Stimulated activated CD8-positive, alpha-beta memory T cell treated with anti-CD3 and anti-CD28 coated beads, Interleukin-12 subunit alpha, Interleukin-12 subunit beta, amount 100 ng/mL, for 4 hours (primary cell): ENCODE measurements at places on chromosomes 1 and 21.

GRCh38 chr1:227891223-227891954 lies 56.3 kb downstream of the WNT9A start:
- no peak for DNase-seq

GRCh38 chr1:96825231-96825630 lies 103.6 kb downstream of the PTBP2 start:
- no peak for DNase-seq

DNA sequence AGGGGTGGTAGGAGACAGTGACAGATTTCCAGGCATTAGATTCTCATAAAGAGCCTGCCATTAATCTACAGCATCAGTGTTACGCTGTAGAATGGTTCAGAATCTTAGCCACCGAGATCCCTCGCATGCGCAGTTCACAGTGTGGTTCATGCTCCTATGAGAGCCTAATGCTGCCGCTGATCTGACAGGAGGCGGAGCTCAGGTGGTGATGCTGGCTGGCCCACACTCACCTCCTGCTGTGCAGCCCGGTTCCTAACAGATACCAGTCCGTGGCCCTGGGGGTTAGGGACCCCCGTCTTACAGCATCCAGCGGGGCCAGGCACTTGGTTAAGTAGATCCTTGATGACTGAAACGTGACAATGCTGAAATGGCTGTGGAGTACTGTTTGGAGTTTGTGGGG lies 163.6 kb upstream of the C1orf21 start:
- DNase-seq, result no peak

- no peak for DNase-seq
Observed at GRCh38 chr21:42338729-42339715, 11.8 kb downstream of the TFF2 start.

GRCh38 chr1:163046071-163046470 lies 23.1 kb upstream of the RGS4 start:
- no peak for DNase-seq

DNA sequence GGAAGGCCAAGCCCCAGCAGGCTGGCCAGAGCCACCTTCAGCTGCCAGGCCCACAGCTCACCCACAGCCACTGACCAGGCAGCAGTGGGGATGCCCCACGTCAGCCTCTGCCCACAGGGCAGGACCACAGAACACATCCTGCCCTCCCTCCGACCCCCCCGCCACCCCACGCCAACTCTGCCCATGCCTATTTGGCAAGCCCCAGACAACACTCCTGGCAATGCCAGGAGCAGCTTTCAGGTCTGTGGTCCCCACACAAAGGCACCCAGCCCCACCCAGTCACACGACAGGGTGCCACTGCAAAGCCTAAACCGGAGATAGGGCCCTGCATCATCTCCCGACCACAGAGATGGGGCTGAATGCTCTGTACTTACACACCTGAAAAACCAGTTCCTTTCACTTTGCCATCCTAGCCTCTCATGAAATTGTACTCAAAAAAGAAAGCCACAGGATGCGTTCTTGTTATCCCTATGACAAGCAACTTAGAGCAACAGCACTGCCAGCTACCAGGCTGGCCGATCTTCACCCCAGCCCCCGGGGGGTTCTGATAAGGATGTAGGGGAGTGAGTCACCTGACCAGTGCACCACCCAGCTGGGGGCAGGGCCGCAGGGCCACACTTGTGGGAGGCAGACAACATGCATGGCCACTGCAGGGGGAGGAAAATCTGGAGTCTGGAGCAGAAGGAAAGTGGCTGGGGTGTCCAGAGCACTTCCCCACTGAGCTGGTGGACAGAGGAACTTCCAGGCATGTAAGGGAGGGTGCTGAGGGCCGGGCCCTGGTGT lies 36.2 kb downstream of the UBE2G2 start:
- DNase-seq, result peak; percentile 15

DNA sequence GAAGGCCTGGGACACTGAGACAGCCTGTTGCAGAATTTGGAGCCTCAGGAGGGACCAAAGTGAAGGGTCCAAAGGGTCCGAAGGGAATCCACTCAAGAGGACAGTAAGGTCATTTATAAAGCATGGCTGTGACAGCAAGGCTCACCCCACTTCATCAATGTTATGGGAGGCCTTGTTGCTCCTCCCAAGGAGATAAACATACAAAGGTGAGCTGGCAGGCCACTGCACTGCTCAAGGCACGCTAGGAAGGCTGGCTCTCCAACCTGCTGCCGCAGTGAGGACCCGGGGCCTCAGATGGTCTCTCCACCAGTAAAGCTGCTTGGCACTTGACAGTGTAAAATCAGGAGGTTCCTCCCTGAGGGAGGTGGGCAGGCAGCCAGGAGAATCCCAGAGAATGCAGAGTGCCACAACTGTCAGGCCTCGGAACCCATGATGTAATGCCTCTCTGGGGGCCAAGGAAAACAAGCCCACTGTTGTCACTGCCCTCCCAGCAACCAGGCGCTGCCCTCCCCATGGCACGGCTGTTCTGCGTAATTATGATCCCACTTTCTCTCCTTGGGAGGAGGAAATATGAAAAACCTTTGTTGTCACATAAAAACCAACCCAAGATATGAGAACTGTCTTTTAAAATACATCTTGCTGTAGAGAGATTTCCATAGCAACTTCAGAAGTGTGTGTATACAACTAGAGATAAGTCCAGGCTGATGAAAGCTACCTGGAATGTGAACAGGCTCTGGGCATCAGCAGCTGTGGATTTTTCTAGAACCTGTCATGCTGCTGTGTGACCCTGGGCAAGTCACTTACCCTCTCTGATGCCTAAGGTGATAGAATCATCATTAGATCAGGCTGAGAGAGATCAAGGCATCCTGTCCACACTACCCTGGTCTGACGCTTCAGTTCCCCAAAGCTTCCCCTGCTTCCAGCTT lies 102.5 kb downstream of the KCNN3 start:
- no peak for DNase-seq

GRCh38 chr1:101371259-101371658 lies 134.4 kb downstream of the S1PR1 start:
- no peak for DNase-seq

DNA sequence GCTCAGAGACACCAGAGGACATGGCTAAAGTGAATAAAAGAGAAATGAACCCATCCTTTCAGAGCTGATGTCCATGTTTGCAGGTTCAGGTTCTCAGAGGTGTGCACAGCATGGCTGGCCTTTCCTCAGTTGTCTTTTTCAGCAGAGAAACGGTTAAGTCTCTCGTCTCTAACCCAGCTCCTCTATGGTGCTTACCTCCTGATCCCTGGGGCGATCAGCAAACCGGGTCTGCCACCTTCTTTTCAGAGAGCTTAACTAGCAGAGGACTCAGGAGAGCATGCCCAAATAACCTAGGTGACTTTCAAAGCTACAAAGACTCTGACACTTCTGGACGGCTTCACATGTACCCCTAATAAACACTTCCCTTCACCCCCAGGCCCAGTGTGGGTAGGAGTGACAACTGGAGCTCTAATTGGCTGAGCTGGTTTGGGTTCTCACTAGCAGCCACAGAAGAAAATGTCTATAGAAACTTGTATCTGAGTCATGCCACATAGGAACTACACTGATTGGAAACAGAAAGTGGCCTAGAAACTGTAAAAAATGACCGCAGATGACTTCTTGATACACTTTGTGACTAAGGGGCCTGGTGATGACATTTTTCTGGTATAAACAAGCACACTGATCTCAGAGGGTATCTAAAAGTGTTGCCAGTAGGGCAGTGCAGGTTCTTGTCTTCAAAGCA lies at the start of gene AIM2:
TSS of gene AIM2 (minus strand) at position 329 of the 682 bp plus-strand sequence. CDS start 3,267 bp downstream, outside the sequence.
- DNase-seq, result peak; percentile 35

DNA sequence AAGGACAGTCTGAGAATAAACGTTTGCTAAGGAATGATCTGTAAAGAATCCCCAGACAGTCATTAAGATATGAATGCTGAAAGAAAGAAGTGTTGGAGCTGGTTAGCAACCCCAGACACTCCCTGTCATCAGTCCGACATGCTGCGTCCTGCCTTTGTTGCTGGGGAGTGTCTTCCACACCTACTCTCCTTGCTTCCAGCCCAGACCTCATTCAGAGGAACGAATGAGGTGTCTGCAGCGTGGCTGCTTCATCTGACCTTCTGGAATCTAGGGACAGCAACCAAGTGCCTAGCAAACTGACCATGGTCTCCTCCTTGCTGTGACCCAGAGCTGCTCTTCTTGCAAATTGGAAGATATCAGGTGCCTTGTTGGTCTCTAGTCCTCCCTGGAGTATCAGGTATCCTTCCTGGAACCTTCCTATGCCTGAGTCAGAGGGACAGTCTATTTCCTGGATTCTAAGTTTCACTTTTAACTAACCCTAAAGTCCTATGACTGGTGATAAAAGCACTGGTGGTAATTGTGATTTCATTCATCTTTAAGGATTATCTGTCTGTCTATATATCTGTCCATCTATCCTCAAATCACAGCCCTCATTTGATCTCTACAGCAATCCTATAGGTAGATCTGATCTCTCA lies 45.3 kb downstream of the NFASC start:
- DNase-seq, result no peak

- DNase-seq, result no peak
Observed at GRCh38 chr1:93685918-93686317, 4.3 kb upstream of the BCAR3 start.

DNA sequence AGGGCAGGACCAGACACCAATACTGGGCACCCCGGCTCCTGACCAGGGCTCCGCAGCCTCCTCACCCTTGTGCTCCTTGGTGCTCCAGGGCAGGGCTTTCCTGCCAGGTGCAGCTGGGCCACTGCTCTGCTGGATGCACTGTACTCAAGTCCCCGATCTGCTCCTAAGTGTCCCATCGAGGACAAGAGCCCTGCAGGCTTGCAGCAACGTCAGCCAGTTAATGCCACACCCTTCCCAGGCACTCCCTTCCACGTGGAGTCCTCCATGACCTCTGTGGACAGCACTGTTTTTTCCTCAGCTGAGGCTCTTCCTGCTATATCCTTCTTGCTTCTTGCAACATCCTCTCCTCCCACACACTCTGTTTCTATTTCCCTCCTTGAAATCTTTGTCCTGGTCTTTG lies 94.0 kb upstream of the NGF start:
- no peak for DNase-seq

- no peak for DNase-seq
Observed at GRCh38 chr1:61647142-61647541, 77.8 kb downstream of the TM2D1 start.

- no peak for DNase-seq
Observed at GRCh38 chr1:203362720-203363025, 11.8 kb upstream of the FMOD start.

DNA sequence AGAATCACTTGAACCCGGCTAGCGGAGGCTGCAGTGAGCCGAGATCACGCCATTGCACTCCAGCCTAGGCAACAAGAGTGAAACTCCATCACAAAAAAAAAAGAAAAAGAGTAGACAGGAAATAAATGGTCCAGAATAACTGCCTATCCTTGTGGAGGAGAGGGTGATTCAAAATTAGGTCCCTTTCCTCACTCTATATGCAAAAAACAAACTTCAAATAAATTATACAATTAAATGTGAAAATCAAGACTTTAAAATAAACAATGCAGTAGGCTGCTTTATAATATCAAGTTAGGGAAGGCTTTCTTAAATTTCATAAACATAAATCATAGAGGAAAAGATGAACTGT lies 26.4 kb downstream of the MRPL39 start:
- no peak for DNase-seq

DNA sequence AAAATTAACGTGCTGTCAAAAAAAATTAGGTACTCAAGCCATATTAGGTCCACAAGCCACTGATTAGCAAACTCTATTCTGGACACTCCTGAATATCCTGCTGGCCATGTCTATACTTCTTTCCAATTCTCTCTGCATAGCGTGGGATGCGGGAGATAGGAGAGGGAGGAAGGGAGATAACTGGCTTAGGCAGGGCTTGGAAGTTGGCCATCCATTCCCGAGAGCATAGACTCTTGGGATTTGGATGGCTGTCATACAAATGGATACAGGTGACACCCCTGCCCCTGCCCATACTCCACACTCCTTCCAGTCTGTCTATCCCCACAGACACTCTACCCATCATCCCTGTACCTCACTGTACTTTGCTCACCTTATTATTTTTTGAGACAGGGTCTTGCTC lies 2.3 kb upstream of the PRELP start:
- no peak for DNase-seq

DNA sequence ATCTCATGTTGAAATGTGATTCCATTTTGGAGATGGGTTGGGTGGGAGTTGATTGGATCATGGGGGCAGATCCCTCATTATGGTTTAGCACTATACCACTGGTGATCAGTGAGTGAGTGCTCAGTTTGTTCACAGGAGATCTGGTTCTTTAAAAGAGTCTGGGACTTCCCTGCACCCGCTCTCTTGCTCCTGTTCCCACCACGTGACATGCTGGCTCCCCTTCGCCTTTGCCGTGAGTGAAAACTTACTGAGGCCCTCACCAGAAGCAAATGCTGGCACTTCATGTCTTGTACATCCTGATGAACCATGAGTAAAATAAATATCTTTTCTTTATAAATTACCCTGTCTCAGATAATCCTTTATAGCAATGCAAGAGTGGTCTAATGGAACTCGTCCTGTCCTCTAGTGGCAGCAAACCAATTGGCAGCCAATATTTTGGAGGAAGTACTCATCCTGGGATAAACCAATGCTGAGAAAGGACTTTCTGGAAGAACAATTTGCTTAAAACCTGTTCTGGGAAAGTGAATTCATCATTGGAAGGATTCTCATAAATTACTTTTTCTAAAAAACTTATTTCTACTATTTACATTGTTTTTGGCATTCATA lies 27.8 kb upstream of the CYP4A11 start:
- no peak for DNase-seq

DNA sequence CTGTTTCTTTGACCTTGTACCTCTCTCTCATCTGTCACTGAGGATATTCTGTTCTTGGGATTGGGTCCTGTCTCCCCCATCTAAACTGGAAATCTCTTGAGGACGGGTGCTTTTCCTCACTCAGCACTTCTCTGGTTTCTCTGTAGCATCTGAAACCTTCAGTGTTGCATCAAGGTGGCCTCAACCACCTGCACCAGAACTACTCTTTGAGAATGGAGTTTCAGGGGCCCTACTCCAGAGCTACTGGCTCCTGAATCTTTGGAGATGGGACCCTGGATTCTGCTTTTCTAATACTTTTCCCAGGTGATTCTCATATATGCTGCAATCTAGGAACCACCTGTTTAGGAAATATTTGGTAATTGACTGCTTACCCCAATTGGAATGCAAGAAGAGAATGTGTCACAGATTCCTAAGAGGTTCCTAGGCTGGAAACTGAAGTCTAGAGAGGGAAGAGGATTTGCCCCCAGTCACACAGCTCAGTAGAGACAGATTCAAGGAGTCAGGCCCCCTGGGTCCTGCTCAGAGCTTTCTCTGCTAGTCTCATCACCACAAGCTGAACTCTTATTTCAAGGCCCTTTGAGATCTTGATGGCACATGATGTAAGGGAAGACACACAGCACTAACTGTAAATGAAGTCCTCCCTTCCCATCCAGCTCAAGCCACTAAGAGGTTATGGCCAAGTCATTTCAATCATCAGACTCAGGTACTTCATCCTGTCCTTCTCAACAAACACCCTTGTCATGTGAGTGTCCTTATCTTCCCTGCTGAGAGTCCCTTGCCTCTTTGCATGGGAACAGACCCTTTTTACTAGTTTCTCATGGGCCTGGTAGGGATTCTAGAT lies 48.7 kb downstream of the EIF2D start:
- no peak for DNase-seq
